ENCODE measurements at places on chromosomes 6 and 20.

GRCh38 chr6:154403788-154404187 lies 47.2 kb upstream of the IPCEF1 start:
- no peaks in the 10 kb centered on the region for H3K27me3 ChIP-seq
- no peaks in the 10 kb centered on the region for H3K36me3 ChIP-seq
- no peak overlapping the region for H3K27ac ChIP-seq
- H3K4me1 ChIP-seq: peaks cover 8% of the 10 kb centered on the region
- DNase-seq: peak; percentile 39
- H3K4me3 ChIP-seq: no peak overlapping the region

DNA sequence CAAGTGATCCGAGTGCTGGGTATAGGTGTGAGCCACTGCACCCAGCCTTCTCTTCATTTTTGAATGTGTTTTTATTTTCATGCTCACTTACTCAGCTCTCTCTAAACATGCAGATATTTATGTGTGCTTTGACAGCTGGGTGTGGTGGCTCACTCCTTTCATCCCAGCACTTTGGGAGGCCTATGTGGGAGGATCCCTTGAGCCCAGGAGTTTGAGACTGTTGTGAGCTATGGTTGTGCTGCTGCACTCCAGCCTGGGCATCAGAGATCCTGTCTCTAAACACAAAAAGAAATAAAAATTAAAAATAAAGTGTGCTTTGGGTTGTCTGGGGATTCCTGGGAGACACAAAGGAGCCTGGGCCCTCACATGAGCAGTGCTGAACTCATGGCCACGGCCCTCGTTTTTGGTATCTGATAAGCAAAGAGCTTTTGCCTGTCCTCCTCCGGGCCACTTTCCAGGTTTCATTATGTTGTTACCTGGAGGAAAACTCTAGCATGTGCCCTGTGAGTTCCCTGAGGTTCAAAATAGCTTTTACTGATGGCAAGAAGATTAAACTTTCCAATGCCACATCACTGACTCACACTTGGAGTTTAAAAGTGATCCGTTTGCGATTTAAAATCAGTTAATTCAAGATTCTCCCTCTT lies 78.5 kb downstream of the CD164 start:
- no peaks in the 10 kb centered on the region for H3K27me3 ChIP-seq
- H3K4me1 ChIP-seq: peaks cover 32% of the 10 kb centered on the region
- DNase-seq: no peak
- no peak overlapping the region for H3K4me3 ChIP-seq
- no peaks in the 10 kb centered on the region for H3K36me3 ChIP-seq
- H3K27ac ChIP-seq: peak overlapping the region; percentile 4

GRCh38 chr6:107641500-107641941 lies 151.6 kb downstream of the SOBP start:
- H3K27me3 ChIP-seq: no peaks in the 10 kb centered on the region
- no peak overlapping the region for H3K4me3 ChIP-seq
- no peaks in the 10 kb centered on the region for H3K36me3 ChIP-seq
- no peak overlapping the region for H3K27ac ChIP-seq
- H3K4me1 ChIP-seq: peaks cover 30% of the 10 kb centered on the region

- peaks cover 33% of the 10 kb centered on the region for H3K4me1 ChIP-seq
- no peak overlapping the region for H3K27ac ChIP-seq
- no peak for DNase-seq
- H3K36me3 ChIP-seq: no peaks in the 10 kb centered on the region
- no peak overlapping the region for H3K4me3 ChIP-seq
Measured at GRCh38 chr6:142906945-142907470, 38.0 kb downstream of the HIVEP2 start.

DNA sequence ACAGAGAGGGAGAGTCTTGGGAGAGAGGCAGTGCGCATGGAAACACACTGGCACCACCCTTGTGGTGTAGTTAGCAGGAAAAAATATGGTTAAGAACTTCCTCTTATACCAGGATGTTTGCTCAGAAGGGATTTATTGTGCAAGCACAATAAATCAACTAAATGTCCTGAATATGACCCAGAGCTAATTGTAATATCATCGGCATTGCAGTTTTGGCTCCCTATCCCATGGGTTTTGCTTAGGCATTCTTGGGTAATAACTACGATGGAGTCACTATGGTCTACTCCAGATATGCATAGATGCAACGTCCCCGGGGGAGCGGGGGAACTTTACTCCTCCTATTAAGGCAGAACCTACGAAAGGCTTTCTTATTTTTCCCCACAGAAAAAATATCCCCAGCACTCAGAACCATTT lies 751.6 kb downstream of the EYS start:
- no peak for DNase-seq
- H3K27ac ChIP-seq: no peak overlapping the region
- no peaks in the 10 kb centered on the region for H3K36me3 ChIP-seq
- no peak overlapping the region for H3K4me3 ChIP-seq
- H3K27me3 ChIP-seq: no peaks in the 10 kb centered on the region

DNA sequence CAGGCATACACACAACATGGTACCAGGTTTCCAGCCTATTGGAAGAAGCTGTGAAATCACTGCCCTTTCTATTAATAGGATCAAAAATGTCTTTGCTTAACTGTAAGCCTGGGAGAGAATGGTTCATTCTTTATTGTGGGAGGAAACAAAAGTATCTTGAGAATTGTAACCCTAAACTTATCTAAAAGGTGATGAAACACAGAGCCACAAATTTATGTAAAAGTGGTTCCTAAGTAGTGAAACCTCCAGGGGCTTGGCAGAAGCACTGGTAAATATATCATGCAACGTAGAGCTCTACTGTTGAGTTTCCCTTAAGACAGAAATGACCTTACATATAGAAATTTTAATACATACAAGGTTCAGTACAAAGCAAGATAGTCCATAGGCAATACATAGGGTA lies 17.2 kb upstream of the NOX3 start:
- H3K4me3 ChIP-seq: no peak overlapping the region
- no peaks in the 10 kb centered on the region for H3K27me3 ChIP-seq
- no peak overlapping the region for H3K27ac ChIP-seq

DNA sequence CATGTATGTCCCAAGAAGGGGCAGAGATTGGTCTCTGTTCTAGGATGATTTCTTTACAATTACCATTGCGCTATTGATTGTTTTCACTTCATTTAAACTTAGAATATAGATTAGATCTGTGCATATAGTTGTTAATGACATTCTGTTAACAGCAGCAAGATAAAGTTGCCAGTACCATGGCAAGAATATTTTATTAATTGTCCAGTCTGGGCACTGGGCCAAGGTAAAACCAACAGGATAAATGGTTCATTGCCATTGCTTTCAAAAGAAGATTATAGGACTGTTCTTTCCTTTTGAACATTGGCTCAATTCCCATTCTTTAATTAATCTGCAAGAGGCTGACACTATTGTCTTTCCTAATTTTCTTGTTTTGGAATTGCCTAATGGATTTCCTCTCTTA lies 592.4 kb downstream of the RFPL4B start:
- no peaks in the 10 kb centered on the region for H3K4me1 ChIP-seq
- no peak overlapping the region for H3K4me3 ChIP-seq
- no peak for DNase-seq
- H3K36me3 ChIP-seq: no peaks in the 10 kb centered on the region
- H3K27me3 ChIP-seq: no peaks in the 10 kb centered on the region

DNA sequence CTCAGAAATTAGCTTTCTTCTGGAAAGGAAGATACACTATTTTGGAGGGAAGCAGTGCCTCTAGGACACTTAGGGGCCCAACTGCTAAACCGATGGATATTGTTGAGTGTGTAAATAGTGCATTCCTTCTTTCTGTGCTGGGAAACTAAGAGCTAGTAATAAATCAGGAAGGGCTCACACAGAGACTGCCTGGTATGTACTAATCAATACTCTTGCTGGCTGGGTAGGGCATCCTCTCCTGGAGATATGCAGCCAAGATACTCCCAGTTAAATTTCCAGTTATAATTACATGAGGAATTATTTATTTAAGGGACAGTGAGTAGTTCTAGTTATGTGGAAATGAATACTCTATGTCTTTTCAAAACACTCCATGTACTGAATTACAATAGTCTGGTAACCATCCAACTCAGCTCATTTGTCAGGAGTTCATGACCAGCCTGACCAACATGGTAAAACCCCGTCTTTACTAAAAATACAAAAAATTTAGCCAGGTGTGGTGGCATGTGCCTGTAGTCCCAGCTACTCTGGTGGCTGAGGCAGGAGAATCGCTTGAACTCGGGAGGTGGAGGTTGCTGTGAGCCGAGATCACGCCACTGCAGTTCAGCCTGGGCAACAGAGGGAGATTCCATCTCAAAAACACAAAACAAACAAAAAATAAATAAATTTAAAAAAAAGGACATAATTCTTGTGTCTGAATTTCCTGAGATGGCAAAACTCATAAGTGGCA lies 100.0 kb downstream of the OR2B2 start:
- peaks cover 38% of the 10 kb centered on the region for H3K4me1 ChIP-seq
- no peak overlapping the region for H3K4me3 ChIP-seq
- no peaks in the 10 kb centered on the region for H3K27me3 ChIP-seq
- H3K36me3 ChIP-seq: no peaks in the 10 kb centered on the region
- DNase-seq: no peak

GRCh38 chr20:54110457-54110856 lies 40.1 kb upstream of the BCAS1 start:
- H3K4me3 ChIP-seq: no peak overlapping the region
- no peaks in the 10 kb centered on the region for H3K27me3 ChIP-seq
- no peaks in the 10 kb centered on the region for H3K36me3 ChIP-seq
- H3K4me1 ChIP-seq: peaks cover 59% of the 10 kb centered on the region
- no peak for DNase-seq
- H3K27ac ChIP-seq: peak overlapping the region; percentile 70

GRCh38 chr20:8386991-8387390 lies 254.9 kb downstream of the PLCB1 start:
- H3K27me3 ChIP-seq: no peaks in the 10 kb centered on the region
- no peak overlapping the region for H3K4me3 ChIP-seq
- H3K4me1 ChIP-seq: no peaks in the 10 kb centered on the region
- no peak for DNase-seq

GRCh38 chr6:27281569-27281968 lies 30.5 kb downstream of the POM121L2 start:
- H3K27ac ChIP-seq: no peak overlapping the region
- no peaks in the 10 kb centered on the region for H3K4me1 ChIP-seq
- no peaks in the 10 kb centered on the region for H3K27me3 ChIP-seq
- H3K36me3 ChIP-seq: no peaks in the 10 kb centered on the region
- no peak for DNase-seq

DNA sequence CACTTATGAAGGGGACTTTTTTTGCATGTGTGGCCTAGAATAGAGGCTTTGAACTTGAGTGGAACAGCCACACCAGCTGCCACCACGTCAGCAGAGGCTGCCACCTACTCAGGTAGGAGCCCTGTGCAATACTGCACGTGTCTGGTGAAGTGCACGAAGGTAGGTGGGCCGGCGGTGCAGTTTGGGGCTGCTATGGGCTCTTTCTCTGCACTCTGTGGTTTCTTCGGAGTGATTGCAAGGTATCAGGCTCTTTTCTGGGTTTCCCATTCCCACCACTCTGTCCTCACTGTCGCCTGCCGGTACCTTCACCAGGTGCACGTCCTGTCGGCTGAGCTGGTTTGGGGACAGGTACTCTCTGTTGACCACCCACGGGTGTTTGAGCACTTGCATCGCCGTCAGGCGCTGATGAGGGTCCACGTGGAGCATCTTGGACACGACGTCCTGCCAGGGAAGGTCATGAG lies 30.8 kb upstream of the MPC1 start:
- H3K4me1 ChIP-seq: no peaks in the 10 kb centered on the region
- DNase-seq: no peak

GRCh38 chr20:56503916-56504315 lies 20.6 kb upstream of the FAM209A start:
- no peaks in the 10 kb centered on the region for H3K4me1 ChIP-seq
- H3K27ac ChIP-seq: no peak overlapping the region
- no peak overlapping the region for H3K4me3 ChIP-seq
- H3K27me3 ChIP-seq: no peaks in the 10 kb centered on the region

GRCh38 chr6:26128013-26128771 lies 41.0 kb downstream of the HFE start:
- no peak overlapping the region for H3K27ac ChIP-seq
- peaks cover 38% of the 10 kb centered on the region for H3K4me1 ChIP-seq
- H3K4me3 ChIP-seq: no peak overlapping the region
- H3K27me3 ChIP-seq: no peaks in the 10 kb centered on the region
- DNase-seq: no peak

DNA sequence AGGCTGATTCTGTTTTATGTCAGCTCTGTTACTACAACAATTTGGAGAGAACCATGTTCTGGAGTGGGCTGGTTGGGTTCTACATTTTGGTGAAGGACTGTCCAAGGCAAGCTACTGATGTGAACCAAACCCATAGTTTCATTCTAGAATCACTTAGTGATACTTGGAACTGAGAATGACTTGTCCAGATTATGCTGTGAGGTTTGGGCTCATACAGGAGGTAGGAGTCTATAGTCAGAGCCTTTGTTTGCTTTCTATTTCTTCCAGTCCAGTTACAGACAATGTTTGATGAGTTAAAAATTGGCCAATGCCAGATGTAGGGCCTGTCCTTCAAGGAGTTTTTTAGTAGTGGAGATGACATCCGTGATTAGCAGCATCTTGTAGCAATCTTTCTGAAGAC lies 97.9 kb downstream of the LRRC1 start:
- 0 out of 2 replicates have a peak, but pooled peaks cover 8% of the 10 kb centered on the region for H3K36me3 ChIP-seq
- no peak overlapping the region for H3K4me3 ChIP-seq
- no peaks in the 10 kb centered on the region for H3K27me3 ChIP-seq
- no peak for DNase-seq
- peaks cover 8% of the 10 kb centered on the region for H3K4me1 ChIP-seq
- H3K27ac ChIP-seq: no peak overlapping the region

DNA sequence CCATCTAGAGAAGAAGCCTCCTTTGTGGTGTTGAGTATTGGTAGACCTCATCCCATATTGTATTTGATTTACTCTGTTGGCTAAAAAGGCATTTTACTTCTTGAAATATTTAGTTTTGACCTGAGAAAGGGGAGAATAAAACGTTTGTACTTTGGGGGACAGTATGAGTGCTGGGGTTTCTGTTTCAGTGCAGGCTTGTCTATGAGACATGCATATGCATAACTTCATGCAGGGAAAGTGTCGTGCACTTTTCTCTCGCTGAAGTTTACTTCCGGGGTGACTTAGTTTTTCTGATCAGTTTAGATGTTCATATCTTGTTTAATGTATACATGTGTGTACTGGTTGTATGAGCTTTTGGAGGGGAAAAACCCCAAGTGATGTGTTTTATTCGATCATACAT lies 59.5 kb downstream of the UTRN start:
- H3K4me1 ChIP-seq: peaks cover 59% of the 10 kb centered on the region
- no peak overlapping the region for H3K27ac ChIP-seq
- H3K27me3 ChIP-seq: no peaks in the 10 kb centered on the region
- no peaks in the 10 kb centered on the region for H3K36me3 ChIP-seq
- H3K4me3 ChIP-seq: no peak overlapping the region

DNA sequence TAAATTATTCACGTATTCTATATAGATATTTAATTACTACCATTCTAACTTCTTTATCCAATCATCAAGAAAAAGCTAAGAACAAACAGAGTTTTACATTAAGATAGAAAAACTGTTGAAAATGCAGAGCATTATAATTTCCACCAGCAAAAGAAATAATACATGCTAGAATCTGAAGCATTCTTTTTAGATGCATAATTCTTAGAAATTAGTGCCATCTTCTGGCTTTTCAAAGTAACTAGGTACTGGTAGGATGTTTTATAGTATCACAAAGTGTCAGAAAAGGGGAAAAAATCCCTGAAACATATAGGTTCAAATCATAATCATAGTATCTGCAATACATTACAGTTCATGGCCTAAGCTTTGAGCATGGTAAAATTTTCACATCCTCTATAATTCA lies 178.9 kb downstream of the PHF3 start:
- H3K27ac ChIP-seq: no peak overlapping the region
- H3K4me1 ChIP-seq: no peaks in the 10 kb centered on the region
- H3K36me3 ChIP-seq: no peaks in the 10 kb centered on the region
- H3K4me3 ChIP-seq: no peak overlapping the region
- H3K27me3 ChIP-seq: no peaks in the 10 kb centered on the region

Data from PC-9 (cell line).